ENCODE measurements at places on chromosomes 3 and 15. TPM values are rescaled to one million over a fixed set of nuclear protein-coding genes. Genes with fewer than 3 reads are reported as not detected.

- no peak for DNase-seq
Observed at GRCh38 chr3:152452318-152452717, 183.6 kb downstream of the MBNL1 start.

Gene ACSBG1
- 5.0 TPM for total RNA-seq

DNA sequence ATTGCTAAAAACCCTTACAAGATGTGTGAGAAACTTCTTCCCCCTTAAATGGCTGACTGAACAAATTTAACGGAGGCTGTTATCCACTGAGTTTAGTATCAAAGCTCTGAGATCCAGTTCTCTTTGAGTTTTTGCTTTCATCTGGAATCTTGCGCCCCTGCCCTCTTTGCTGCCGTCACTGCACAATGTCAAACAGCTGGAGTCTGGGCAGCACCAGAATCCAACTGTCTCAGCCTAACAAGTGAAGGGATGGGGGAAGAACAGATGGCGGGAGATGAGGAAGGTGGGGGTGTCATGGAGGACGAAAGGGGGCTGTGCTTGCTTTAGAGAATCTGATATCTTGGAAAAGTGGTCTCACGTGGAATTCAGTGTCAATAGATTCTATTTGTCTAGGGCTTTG is 7.0 kb upstream of the BOC start:
- no peak for DNase-seq

Gene CORO2B
- total RNA-seq = 19.8 TPM

GRCh38 chr3:37544869-37545352 is 316.8 kb upstream of the CTDSPL start:
- DNase-seq = no peak

DNA sequence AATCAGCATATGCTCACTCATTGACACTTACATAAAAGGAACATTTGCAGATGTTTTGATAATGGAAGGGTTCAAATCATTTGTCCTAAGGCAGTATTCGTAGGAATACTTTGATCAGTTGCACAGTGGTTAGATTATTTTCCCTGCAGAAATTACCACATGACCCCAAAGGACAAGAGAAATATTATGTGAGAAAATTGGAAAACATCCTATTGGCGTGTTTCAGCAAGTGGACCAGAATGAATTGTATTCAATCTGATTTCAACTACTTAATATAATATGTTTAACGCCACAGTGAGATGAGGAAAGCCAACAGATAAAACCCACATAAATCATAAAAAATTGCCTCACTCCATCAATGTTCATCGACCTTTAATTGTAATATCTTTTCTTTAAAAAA is 195.0 kb upstream of the MDFIC2 start:
- no peak for DNase-seq

- no peak for DNase-seq
Observed at GRCh38 chr3:4812591-4812990, 166.6 kb upstream of the BHLHE40 start.

DNA sequence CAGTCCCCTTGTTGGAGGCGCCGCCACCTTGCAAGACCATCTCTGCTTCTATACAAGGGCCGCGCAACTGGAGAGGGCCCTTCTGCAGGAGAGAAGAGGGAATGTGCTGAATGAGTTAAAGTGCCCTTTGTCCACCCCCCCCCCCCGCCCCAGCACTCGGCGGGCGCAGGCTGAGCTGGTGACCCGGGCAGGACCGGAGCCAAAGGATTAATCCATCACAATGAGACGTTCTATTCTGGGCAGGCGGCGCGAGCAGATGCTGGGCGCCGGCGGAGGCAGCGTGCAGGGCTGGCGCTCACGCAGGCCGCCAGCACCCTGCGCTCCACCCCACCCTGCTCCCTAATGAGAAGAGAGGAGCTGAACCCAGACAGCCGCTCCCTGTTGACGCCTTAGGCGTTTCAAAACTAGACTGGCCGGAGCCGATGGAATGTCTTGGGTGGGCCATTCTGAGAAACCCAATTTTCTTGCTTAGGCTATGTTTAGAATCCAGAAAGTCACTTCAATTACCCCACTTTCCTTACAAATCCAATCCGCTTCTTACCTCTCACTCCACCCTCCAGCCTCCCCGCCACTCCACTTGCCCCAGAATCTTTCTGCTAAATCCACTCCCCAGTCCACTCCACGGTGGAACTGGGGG is 32.9 kb downstream of the GJD2 start:
- DNase-seq = peak; percentile 50

DNA sequence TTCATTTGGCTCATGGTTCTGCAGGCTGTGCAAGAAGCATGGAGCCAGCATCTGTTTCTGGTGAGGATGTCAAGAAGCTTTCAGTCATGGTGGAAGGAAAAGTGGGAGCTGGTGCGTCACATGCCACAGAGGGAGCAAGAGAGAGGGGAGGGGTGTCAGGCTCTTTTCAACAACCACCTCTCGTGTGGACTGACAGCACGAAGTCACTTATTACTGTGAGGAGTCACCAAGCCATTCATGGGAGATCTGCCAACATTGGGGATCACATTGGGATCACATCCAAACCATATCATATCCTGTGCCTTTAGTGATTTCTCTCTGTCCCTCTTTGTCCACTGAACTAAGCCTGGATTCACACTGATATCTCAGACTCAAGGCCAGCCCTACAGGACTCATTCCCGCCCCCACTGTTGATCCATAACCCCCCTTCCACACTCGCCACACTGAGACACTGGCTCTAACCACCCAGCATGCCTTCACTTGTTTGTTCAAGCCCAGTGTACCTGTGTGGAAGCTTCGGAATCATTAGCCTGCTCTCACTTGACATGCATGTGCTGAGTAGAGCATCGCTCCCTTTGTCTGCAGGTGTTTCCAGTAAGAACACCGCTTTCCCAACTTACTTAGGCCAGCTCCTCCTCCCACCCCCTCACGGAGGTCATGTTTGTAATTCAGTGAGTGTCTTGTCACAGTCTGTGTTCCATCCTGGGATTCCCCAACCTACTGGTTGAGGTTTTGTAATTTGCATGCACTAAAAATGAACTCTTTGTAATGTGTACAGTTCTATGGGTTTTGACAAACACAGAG is 132.2 kb downstream of the KLF13 start:
- no peak for DNase-seq

DNA sequence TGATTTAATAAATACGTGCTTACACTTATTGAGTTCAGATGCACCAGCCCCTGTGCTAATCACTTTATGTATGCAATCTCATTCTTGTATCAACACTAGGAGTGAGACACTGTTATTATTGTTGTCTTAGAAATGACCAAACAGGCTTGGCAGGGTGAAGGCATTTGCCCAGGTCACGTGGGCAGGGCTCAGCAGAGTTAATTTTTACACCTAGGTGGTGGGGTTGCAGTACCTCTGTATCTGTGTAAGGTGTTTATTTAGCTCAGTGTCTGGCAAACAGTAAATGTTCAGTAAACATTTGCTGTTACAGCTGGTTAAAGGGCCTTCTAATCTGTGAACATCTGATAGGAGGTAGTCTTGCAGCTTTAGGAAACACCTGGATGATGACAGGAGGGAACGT is 200.0 kb downstream of the CACNA2D3 start:
- DNase-seq = no peak

DNA sequence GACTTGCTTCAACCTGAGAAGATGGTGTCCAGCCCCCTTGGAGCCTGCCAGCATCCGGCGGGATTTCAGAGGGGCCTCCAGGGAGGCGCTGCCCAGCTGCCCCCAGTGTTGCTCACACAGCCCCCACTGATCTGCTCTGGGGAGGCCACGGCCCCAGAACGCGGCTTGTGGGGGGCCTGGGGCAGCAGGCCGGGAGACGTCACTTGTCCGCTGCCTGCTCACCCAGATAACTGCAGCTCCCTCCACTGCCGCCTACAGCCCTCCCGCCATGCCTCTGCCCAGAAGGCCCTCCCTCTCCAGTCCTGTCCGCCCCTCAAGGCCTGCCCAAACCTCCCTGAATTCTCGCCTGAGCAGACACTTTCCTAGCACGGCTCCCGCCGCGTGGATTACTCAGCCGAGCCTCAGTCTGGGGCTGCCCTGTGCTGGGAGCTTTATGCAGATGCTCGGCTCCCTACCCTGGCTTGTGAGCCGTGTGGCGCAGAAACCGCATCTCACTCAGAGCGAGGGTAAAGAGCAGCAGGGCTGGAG is 17.2 kb upstream of the ADIPOQ start:
- peak; percentile 67 for DNase-seq

Gene CTXND1
- 0.31 TPM for total RNA-seq

GRCh38 chr3:158679547-158680000 is 7.1 kb upstream of the LXN start:
- no peak for DNase-seq

DNA sequence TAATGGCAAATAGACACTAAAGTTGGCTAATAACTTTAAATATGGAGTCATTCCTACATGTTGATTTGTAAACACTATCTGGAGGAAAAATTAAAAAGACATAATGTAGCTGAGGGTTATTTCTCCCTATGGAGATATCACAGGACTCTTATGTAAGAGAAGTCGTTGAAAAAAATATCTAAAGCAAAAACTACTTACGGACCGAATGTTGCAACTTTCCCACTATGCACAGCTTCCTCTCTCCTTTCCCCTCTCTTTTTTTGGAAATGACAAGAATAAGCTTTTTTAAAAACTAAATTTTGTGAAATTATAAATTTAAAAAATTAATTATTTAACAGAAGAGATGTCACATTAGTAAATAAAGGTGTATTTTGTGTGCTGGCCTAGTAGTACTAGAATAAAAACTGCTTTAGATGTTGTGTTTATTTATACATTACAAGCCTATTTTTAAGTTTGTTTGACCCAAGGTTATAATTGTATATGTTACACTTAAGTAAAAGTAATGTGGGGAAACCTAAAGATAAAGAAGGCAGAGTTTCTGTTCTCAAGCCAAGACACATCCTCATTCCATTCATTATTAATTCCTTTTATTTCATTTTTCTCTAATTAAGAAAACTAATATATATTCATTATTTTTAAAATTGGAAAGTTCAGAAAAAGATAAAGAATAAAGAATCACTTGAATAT is 20.7 kb upstream of the PPARG start:
- DNase-seq = no peak

GRCh38 chr3:38581774-38582173 is 67.7 kb downstream of the SCN5A start:
- no peak for DNase-seq

Gene PLSCR5
- total RNA-seq = not detected

Gene MLH1
- total RNA-seq = 44.5 TPM

Gene EFCC1
- total RNA-seq = 0.94 TPM

GRCh38 chr3:190056742-190057141 is 64.0 kb downstream of the P3H2 start:
- DNase-seq = no peak

Gene PARL
- total RNA-seq = 26.8 TPM

DNA sequence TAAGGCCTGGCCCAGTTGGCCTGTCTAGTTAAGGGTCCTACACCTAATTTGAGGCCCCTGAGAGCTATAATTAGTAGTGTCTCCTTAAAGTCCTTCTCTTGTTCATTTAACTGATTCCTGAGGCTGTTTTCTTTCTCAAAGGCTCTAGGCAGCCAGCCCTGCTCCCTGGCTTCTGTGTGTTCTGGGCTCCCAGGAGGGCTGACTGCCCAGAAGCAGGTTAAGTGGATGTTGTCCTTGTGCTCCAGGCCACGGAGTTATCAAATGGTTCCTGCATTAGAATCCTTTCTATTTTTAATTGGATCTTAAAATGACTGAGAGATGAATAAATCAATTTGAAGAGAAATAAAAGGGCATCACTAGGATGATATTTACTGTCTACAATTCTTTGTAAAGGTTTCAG is 140.0 kb downstream of the SNRK start:
- DNase-seq = no peak

Gene CKMT1B
- total RNA-seq = 6.7 TPM

- no peak for DNase-seq
Observed at GRCh38 chr3:196192036-196192523, 19.1 kb downstream of the ZDHHC19 start.

GRCh38 chr3:41574900-41575299 is 375.6 kb downstream of the CTNNB1 start:
- no peak for DNase-seq

Gene IGSF10
- 0.31 TPM for total RNA-seq

DNA sequence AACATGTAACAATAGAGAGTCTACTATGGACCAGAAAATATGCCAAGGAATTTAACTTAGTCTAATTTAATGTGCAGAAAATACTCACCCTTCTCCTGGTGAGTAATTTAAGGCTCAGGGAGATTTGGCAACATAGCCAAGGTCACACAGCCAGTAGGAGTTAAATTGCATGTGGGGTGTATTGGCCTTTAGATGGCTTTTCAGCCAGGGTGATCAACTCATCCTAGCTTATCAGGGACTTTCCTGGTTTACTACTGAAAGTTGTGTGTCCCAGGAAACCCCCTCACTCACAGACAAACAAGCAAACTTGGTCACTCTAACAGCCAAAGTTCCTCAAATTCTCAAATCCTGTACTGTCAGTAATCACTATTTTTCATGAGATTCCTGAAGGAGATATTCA is 2.6 kb upstream of the SLC9A9 start:
- no peak for DNase-seq

DNA sequence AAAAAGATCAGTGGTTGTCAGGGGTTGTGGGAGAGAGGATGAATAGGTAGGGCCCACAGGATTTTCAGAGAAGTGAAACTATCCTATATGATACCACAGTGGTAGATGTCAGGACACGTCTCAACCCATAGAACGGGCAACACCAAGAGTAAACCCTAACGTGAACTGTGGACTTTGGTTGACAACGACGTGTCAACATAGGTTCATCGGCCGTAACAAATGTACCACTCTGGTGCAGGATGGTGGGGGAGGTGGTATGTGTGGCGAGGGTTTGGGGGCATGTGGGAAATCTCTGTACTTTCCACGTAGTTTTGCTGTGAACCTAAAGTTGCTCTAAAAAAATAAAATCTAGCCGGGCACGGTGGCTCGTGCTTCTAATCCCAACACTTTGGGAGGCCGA is 13.0 kb upstream of the PIGZ start:
- DNase-seq = no peak

DNA sequence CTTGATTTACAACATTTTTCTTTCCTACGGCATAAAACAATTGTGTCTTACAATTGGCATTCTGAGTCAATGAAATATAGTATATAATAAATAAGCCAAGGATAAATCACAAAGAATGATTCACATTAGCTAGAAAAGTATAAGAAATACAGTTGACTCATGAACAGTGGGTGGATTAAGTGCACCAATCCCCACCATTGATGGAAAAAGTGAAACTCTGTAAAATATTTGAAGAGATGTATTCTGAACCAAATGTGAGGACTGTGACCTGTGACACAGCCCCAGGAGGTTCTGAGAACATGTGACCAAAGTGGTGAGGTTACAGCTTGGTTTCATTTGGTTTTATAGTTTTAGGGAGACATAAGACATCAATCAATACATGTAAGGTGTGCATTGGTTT is 227.5 kb downstream of the ALCAM start:
- DNase-seq = no peak

DNA sequence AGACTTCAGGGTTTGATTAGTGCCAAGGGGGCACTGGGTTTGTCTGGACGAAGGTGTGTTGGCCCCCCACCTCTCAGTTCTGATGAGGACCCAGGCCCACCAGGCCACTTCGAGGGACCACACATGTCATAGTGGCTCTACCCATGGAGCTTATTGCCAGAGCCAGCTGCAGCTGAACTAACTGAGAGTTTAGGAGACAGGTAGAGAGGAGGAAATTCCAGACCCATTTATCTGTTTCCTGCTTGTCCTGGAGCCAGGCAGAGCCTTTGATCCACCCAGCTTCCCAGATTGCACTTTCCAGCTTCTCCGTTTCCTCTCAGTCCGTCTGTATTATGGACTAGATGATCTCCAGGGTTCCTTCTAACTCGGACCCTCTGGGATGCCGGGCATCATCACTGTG is 20.9 kb downstream of the SLC24A1 start:
- no peak for DNase-seq

GRCh38 chr15:80456517-80457492 is 52.6 kb downstream of the ARNT2 start:
- no peak for DNase-seq

GRCh38 chr15:20356444-20356910 is 185.1 kb downstream of the GOLGA6L6 start:
- DNase-seq = no peak

All from occipital lobe (tissue), 3 donors.